Transverse colon (tissue), 4 donors: ENCODE measurements at places on chromosomes 5 and 9.

- H3K4me3 ChIP-seq, result no peak overlapping the region
- DNase-seq, result no peak
- H3K36me3 ChIP-seq, result no peaks in the 10 kb centered on the region
- no peaks in the 10 kb centered on the region for H3K27me3 ChIP-seq
Observed at GRCh38 chr5:6721442-6721841, 8.2 kb downstream of the TENT4A start.

DNA sequence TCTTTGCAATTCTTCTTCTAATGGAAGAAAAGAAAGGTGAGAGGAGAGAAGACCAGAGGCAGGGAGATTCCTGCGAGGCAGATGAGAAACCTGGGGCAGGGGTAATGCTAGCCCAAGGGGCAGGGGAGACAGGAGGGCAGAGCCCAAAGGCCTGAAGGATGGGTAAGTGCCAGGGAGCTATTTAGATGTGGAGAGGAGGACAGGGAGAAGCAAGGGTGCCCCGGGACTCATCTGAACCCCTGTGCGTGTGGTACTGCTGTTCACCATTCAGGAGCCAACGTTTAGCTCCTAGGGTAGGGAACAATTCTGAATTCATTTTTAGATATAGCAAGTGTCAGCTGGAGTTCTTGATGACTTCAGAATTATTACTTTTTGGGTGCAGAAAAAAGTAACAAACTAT, 122.7 kb upstream of the ALDH1B1 start:
- no peaks in the 10 kb centered on the region for H3K4me1 ChIP-seq
- H3K27me3 ChIP-seq, result no peaks in the 10 kb centered on the region
- no peaks in the 10 kb centered on the region for H3K36me3 ChIP-seq
- no peak overlapping the region for H3K27ac ChIP-seq
- no peak for DNase-seq

DNA sequence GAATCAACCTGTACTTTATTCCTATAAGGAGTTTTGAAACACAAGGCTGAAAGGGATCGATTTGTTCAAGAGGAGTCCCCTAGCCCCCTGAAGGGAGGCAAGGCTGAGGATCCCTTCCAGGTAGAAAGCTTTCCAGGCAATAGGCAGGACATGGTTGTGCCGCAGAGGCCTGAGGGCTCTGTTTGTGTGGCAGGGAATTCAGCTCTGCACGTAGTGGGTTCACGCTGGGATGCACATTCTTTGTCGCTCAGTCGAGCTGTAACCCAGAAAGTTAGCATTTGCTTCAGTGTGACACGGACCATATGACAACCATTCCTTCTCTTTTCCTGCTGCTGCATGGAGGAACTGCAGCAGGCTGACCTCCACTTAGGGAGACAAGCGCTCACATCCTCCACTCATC, 65.6 kb upstream of the TRIO start:
- H3K27ac ChIP-seq, result no peak overlapping the region
- no peak overlapping the region for H3K4me3 ChIP-seq
- no peaks in the 10 kb centered on the region for H3K36me3 ChIP-seq

DNA sequence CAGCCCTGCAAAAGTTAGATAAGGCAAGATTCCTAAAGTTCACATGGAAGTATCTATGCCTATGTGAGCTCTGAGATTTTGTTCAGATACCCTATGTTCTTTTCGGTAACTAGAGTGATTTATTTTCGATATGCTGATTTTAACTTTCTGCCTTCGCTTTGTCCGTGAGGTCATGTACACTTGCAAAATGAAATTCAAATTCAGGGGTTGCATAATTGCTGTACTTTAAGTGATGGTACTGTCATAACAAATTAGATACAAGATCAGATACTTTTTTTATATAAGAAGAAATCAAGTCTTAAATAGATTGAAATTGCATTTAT, 350 bp upstream of the ECPAS start:
- no peaks in the 10 kb centered on the region for H3K36me3 ChIP-seq
- H3K27ac ChIP-seq, result peak overlapping the region; percentile 100
- H3K4me3 ChIP-seq, result peak overlapping the region; percentile 63
- peaks cover 10% of the 10 kb centered on the region for H3K4me1 ChIP-seq
- no peak for DNase-seq

DNA sequence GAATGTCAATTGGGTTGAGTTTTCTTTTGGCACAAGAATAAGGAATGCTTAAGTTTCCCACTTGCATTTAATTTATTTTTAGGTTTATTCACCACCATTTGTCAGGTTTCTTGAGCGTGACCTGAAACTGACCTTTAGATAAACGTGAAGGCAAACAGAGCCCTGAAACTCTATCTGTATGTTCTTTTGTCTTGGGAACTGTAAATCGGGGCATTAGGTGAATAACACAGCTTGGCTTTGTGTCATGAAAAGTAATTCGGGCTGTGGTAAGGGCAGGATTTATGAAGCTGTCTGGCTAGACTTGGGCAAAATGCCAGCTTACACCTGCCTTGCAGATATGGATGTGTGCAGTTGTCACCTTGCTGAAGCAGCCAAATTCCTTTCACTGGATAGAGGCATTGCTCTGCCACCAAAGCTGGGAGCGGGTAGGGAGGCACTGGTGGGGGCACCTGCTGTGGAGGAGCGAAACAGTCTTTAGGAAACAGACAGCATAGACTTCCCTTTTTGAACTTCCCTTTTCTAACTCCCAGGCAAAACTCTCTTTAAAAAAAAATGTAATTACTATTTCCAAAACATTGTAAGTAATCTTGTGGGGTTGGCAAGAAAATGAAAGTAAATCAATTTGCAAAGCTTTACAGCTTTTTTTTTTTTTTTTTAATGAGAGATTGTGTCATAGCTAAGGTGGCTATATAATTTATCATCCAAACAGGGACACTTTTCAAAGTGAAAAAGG, 545.2 kb downstream of the CSNK1G3 start:
- H3K27me3 ChIP-seq, result no peaks in the 10 kb centered on the region
- H3K36me3 ChIP-seq, result no peaks in the 10 kb centered on the region
- DNase-seq, result peak; percentile 66
- peaks cover 22% of the 10 kb centered on the region for H3K4me1 ChIP-seq

DNA sequence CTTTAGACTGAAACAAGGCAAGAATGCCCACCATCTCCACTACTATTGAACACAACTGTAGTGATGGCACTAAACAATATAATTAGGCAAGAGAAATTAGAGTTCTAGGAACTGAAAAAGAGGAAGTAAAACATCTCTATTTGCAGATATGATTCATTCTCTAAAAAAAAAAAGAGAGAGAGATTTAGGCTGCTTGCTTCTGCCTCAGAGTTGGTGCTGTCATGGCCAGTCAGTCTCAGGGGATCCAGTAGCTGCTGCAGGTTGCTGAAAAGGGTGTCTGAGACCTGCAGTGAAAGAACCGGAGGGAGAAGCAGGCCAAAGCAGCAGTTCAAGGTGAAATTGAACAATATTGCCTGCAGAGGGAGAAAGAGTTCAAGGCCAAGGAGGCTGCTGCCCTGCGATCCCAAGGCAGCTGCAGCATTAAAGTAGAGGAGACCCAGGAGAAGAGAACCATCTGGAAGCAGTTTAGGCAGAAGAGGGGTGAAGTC, 72.5 kb downstream of the AP3B1 start:
- no peak overlapping the region for H3K4me3 ChIP-seq
- H3K27ac ChIP-seq, result no peak overlapping the region
- no peaks in the 10 kb centered on the region for H3K27me3 ChIP-seq
- no peaks in the 10 kb centered on the region for H3K4me1 ChIP-seq
- DNase-seq, result peak; percentile 15

DNA sequence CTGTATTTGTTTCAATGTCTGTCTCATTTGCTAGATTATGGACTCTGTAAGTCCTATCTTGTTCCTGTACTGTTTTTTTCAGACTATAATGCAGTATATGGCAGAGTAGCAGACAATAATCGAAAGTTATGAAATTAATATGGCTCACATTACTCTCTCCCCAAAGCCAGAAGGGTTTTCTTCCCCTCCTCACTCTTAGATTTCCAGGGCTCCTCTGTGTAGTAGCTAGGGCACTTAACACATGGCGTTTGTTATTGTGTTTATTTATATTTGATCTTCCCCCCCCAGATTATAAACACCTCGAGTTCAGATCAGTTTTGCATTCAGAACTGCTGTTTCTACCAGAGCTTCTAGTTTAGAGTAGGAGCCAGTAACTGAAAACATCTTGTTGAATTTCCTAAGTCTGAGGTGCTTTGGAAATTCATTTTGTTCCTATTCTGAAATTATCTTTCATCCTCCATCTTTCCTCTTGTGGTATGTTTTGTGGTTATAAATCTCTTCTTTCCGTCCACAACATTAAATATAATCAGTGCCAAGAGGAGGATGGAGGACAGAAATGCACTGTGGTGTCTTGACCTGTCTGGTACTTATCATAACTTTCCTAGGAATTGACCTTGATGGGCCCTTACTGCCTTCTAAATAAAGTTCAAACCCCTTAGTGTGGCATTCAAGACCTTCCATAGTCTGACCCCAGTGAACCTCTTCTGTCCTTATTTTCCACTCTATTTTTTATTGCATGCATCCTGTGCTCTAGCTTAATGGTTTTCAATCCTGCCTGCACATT, 27.0 kb downstream of the TLE4 start:
- no peaks in the 10 kb centered on the region for H3K36me3 ChIP-seq
- H3K4me3 ChIP-seq, result no peak overlapping the region
- no peaks in the 10 kb centered on the region for H3K27me3 ChIP-seq
- no peak overlapping the region for H3K27ac ChIP-seq
- H3K4me1 ChIP-seq, result no peaks in the 10 kb centered on the region

- no peaks in the 10 kb centered on the region for H3K27me3 ChIP-seq
- no peak for DNase-seq
- H3K4me3 ChIP-seq, result no peak overlapping the region
- no peak overlapping the region for H3K27ac ChIP-seq
Observed at GRCh38 chr5:39928709-39929108, 503.9 kb upstream of the DAB2 start.

GRCh38 chr5:136143312-136143711, 10.7 kb downstream of the SMAD5 start:
- H3K27me3 ChIP-seq, result no peaks in the 10 kb centered on the region
- H3K4me3 ChIP-seq, result no peak overlapping the region
- no peaks in the 10 kb centered on the region for H3K36me3 ChIP-seq
- peaks cover 20% of the 10 kb centered on the region for H3K4me1 ChIP-seq
- no peak for DNase-seq
- no peak overlapping the region for H3K27ac ChIP-seq

DNA sequence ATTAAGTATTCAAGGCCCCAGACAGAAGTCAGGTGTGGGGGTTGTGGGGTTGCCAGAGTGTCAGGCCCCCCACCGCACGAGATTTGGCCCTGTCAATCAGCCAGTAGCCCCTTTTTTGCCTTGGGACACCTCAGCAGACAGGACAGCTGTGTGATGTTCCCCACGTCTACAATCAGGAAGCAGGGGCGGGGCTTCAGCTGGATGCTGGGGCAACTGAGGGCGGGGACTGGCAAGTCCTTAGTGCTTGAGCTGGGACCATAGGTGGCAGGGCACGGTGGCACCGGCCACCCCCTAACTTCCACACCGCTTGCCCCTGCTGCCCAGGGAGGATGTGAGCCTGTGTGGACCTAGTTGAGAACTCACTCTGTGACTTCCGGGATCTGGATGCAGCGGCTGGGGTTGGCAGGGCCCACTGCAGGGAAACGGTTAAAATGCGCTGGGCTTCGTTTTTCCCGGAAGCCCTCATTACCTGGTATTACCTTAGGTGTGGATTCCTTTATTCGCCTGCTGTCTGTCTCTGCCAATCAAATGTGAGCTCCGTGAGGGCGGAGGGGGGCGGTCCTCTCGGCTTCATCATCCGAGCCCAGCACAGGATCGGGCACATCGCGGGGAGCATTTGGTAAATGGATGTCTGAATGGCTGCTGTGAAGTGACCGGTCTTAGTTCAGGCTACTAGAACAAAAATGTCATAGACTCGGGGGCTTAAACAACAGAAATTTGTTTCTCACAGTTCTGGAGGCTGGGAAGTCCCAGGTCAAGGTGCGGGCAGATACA, 7.5 kb upstream of the GTF3C5 start:
- DNase-seq, result peak; percentile 67
- H3K36me3 ChIP-seq, result no peaks in the 10 kb centered on the region
- H3K27ac ChIP-seq, result no peak overlapping the region
- no peak overlapping the region for H3K4me3 ChIP-seq
- H3K4me1 ChIP-seq, result no peaks in the 10 kb centered on the region

- no peaks in the 10 kb centered on the region for H3K27me3 ChIP-seq
- H3K4me3 ChIP-seq, result no peak overlapping the region
- no peak for DNase-seq
Observed at GRCh38 chr9:131584858-131585257, 39.5 kb downstream of the PRRT1B start.

- no peaks in the 10 kb centered on the region for H3K4me1 ChIP-seq
- no peak for DNase-seq
- H3K27me3 ChIP-seq, result no peaks in the 10 kb centered on the region
- no peak overlapping the region for H3K27ac ChIP-seq
- H3K36me3 ChIP-seq, result no peaks in the 10 kb centered on the region
Observed at GRCh38 chr5:68070591-68071281, 144.8 kb upstream of the PIK3R1 start.

- H3K36me3 ChIP-seq, result no peaks in the 10 kb centered on the region
- H3K4me3 ChIP-seq, result no peak overlapping the region
- H3K27ac ChIP-seq, result no peak overlapping the region
- DNase-seq, result no peak
Observed at GRCh38 chr5:151648988-151649387, 37.7 kb downstream of the SPARC start.
